ENCODE measurements at places on chromosomes 1 and 21.

DNA sequence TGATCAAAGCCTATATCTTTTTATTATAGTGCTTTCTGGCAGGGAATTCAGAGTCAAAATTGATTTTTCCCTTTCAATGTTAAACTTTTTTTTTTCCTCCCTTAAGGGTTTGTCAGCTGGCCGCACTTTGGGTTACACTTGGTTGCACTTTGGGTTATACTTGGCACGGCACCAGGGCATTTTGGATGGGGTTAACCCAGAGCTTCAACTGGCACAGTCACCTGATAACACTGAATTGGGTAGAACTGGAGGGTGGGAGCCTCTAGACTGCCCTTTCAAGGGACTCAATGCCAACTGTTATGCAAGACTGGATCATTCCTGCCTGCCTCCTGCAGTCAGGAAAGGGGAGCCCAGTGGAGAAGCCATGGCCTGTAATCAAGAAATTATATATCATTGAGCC is 211.5 kb downstream of the KCNJ6 start:
- no peak for DNase-seq

DNA sequence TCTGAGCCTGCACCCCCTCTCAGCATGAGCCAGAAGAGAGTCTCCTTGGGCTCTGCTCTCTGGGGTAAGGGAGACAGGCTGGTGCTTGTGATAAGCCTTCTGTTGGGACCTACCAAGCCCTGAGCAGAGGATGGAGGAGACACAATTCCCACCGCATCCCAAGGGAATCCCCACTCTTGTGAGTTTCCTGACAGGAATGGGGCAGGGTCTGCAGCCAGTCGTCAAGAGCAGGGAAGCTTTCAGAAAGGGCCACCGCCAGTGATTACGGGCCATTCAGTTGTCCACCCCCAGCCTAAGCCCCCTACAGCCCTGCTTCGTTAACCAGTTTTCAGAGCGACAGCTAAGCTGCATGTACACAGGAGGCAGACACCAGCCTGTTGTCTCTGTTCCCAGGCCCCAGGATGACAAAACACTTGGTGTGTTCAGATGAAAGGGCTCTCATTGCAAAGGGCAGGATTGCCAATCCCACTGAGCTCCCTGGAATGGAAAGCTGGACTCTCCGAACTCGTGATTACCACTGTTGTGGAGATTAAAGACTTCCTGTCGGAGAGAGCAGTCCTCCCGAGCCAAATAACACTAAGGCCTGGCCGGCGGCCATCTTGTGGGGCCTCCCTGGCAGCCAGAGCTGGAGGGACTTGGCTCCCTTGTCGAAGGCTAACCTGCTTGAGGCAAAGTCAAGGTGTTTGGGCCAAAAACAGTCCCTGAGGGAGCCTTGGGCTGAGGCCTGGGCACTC is 37.4 kb upstream of the SLC30A1 start:
- no peak for DNase-seq

- DNase-seq: no peak
These were observed 21.3 kb downstream of the SYDE2 start for GRCh38 chr1:85179522-85179921.

DNA sequence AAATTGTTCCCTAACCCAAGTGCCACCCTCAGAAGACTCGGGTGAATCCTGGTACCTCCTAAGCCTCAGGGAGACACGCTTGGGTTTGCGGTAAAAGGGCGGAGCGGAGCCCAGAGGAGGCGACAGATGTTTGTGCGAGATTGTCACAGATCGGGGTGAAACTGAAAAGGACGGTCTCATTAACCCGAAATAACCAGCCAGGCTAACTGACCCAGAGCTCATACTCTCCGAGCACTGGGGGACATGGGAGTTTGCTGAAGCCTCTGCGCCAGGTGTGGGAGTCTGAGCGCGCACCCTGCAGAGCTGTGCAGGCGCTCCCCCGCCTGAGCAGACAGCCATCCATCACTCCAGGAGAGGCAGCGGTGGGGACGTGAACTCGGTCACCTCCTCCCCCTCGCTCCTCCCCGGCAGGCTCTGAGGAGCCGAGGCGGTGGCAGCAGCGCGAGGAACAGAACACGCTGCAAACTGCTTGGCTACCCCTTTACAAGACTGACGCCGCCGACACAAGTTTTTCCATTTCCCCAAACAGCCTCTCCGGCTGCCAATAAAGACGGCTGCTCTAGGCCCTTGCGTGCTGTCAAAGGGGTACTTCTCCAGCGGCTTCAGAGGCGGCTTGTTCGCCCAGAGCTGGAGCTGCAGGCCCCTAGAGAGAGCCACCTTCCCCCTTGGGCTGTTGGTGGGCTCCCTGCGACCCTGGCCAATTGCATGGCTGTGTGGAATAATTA is 43.5 kb downstream of the RRAGC start:
- DNase-seq: no peak

GRCh38 chr1:6498576-6499111 is 7.2 kb upstream of the PLEKHG5 start:
- no peak for DNase-seq

DNA sequence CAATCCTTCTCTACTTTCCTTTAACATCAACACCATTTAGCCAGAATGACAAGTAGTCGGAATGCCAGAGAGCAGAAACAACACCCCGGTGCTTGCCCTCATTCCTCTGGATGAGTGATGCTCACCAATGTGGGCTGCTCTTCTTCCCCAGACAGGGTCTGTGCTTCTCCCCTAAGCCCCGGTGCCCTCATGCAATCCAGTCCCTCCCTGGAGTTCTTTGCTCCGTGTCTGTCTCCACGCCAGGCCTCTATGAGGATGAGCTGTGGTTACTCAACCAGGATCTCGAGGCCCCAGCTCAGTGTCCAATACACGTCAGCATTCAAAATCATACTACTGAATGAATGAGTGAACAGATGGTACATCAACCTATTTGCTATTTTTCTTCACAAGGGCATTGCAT is 29.7 kb upstream of the PDE9A start:
- DNase-seq: no peak

GRCh38 chr1:37476460-37477197 is 2.2 kb downstream of the ZC3H12A start:
- DNase-seq: peak; percentile 81

DNA sequence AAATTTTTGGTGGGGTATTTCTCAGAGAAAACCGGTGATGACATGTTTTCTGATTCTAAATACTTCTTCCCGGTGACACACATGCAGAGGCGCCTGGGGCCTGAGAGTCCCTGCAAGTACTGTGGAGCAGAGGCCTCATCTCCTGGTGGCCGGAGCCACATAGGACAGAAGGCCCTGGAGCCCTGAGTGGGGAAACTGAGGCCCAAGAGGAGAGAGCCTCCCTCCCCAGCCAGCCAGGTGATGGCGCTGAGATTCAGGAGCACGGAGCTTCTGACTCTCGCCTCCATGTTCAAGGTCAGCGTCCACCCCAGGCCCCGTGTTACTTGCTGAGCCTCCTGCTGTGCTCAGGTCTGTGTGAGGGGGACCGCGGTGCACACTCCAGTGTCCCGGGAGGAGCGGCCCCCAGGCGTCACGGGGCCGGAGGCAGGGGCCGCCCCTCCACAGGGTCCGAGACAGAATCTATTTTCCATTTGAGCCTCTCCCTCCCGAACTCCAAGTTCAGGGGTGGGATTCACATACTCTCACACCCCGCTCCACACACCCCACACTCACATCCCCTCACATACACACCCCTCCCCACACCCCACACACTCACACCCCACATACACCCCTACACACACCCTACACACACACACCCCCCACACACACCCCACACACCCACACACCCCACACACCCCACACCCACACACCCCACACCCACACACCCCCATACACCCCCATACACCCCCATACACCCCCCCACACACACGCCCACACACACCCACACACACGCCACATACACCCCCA is 43.8 kb downstream of the SLX9 start:
- no peak for DNase-seq

DNA sequence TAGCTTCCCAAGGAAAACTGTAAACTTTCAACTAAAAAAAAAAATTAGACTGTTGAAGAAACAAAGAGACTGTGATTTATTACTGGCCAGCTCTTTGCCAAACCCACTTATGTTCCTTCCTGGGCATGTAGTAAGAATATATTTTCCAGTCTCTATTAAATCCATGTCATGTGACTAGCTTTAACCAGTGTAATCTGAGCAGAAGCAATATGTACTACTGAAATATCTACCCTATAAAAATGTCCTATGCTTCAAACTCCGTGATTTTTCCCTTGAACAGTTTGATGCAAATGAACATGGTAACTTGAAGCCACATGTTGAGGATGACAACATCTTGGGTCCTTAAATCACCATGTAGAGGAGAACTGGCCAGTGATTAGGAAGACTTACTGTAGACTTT is 144.5 kb downstream of the NTMT2 start:
- DNase-seq: no peak

GRCh38 chr1:51541313-51542050 is 22.4 kb upstream of the EPS15 start:
- no peak for DNase-seq

DNA sequence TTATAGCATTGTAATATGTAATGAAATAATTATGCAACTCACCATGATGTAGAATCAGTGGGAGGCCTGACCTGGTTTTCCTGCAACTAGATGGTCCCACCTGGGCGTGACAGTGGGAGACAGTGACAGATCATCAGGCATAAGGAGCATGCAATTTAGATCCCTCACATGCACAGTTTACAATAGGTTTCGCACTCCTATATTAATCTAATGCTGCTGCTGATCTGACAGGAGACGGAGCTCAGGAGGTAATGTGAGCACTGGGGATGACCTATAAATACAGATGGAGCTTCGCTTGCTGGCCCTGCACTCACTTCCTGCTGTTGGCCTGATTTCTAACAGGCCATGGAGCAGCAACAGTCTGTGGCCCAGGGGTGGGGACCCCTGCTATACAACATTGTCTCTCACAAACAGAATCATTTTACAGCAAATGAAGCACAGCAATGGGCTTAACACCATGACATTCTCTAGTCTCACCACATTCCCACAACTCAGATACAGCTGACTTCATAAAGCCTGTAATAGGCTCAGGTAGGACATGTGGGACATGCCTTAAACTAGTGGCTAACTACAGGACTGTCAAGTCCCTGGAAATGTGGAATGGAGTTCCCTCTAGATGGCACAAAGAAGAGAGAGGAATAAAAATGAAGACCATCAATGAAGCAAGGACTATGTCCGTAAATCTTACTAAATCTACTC is 40.7 kb upstream of the SLC5A9 start:
- DNase-seq: no peak

GRCh38 chr1:205938682-205939081 is 4.6 kb downstream of the SLC26A9 start:
- no peak for DNase-seq

DNA sequence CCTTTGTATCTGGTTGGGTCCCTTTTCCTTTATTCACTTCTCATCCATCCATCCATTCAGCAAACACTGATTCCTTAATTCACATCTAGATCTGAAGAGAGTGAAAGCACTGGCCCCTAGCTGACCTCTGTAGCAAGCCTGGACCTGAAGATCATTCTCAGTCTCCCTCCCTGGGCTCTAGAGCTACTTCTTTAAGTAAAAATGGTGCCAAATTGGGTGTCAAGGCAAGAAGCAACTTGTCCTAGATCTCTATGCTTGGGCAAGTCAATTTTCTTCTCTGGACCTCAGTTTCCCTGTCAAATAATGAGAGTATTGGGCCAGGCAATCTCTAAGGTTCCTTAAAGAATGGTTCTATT is 36.1 kb downstream of the PLXNA2 start:
- no peak for DNase-seq

- no peak for DNase-seq
These were observed 98.6 kb upstream of the PPP2R5A start for GRCh38 chr1:212186427-212187207.

DNA sequence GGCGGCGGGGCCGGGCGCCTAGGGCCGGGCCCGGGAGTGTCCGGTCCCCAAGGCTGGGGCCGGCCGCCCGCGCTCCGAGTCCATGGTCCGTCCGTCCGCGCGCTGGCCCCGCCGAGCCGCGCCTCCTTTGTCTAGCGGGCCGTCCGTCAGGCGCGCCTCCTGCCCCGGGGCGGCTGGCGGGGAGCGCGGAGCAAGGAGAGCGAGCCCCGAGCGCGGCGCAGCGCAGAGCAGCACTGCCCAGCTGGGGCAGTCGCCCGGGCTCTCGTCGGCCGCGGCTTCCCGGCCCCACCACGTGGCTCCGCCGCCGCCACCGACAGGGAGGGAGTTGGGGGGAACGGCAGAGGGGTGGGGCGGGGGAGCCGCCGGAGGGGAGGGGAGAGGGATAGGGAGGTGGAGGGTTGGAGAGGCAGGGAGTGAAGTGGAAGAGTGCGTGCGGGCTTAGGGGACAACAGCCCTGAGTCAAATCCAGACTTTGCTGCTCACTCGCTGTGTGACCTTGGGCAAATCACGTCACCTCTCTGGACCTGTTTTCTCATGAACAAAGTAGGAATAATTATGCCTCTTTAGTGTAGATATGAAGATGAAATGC is at the start of gene NKAIN1:
Gene NKAIN1, minus strand, starts transcription at position 235 of the 589 bp plus-strand sequence. CDS start 340 bp downstream, outside the sequence.
- DNase-seq: peak; percentile 83

DNA sequence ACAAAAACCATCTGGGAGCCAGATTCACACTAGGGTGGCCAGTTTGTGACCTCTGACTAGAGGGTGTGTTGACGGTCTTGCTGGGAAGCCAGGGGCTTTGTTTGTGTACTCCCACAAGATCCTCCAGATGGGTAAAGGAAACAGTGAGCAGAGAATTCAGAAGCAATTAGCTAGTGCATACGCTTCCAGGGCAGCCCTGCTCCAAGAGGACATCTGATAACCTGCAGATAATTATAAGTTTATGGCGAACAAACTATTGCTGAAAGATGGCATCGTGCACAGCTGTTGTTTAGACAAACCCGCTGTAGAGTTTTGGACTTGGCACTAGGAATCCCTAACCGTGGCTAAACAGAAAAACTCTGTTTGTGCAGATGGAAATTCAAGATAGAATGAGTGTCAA is 326.4 kb downstream of the TGFB2 start:
- no peak for DNase-seq

DNA sequence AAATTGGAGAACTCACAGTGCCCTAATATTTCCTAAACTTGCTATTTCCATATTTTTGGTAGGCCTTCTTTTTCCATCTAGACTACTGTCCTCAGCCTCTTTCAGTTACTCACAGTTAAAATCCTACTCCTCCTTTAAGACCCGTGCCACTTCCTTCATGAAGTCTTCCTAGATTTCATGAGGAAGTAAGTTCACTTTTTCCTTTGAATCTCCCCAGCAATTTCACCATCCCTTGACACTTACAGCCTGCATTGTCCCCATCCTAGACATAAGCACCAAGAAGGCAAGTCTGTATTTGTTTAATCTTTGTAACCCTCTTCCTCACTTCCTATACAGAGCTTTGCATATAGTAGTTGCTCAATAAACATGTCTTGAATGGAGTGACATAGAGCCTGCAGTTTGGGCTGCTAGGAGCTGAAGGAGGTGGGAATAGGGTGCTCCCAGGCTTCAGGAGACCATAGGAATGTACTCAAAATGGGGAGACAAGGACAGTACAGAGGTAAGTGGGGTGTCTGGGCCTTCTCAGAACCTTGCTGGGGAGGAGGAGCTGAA is 5.3 kb upstream of the GPR61 start:
- no peak for DNase-seq

DNA sequence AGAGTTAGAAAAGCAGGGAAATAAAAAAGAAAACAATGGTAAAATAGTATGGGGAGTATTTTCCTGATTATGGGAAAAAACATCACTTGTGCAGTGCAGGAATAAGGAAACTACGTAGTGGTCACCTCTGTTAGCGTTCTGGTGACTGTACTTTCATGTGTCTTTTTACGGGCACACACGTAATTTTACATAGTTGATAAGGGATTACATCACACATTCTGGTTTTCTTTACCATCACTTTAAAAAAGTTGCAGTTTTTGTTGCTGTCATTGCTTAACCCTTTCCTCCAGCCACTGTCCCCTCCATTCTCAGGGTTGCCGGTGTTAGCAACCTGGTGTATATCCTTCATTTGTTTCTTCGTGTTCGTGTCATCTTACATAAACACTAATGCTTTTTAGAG is 35.1 kb downstream of the CNIH3 start:
- no peak for DNase-seq

GRCh38 chr21:39048064-39048463 is 135.2 kb downstream of the PSMG1 start:
- DNase-seq: no peak
